ENCODE measurements at places on chromosomes 6 and 20. TPM values are rescaled to one million over a fixed set of nuclear protein-coding genes. Genes with fewer than 3 reads are reported as not detected.

DNA sequence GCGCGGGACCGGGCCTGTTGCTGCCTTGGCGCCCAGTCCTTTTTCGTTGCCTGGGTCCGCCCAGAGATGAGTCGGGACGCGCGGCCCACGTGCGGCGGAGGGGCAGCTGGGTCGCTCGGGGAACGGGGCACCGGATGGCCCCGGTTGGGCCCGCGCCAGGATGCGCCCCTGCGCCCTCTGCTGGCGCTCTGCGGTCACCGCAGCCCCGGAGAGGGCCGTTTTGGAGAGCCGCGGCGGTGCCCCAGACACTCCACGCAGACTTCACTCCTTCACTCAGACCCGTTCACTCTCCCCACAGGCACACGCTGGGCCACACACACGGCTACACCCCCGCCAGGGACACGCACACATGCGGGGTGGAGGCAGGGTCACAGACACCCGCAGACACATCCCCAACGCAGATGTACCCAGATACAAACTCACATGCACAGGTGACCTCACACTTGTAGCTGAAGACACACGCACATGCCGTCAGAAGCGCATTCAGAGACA is 38.8 kb downstream of the SRC start:
- H3K27me3 ChIP-seq: no peaks in the 10 kb centered on the region
- no peak overlapping the region for H3K4me3 ChIP-seq
- no peak for DNase-seq
- peaks cover 3% of the 10 kb centered on the region for H3K4me1 ChIP-seq
- peak overlapping the region; percentile 13 for H3K27ac ChIP-seq

GRCh38 chr6:159324596-159324995 is 155.4 kb downstream of the FNDC1 start:
- no peaks in the 10 kb centered on the region for H3K27me3 ChIP-seq
- no peaks in the 10 kb centered on the region for H3K4me1 ChIP-seq
- DNase-seq: no peak
- no peak overlapping the region for H3K27ac ChIP-seq
- no peaks in the 10 kb centered on the region for H3K36me3 ChIP-seq

YTHDF1 gene
- 44.9 TPM for total RNA-seq

GRCh38 chr6:33080127-33081089 is 4.6 kb downstream of the HLA-DPB1 start:
- peaks cover 15% of the 10 kb centered on the region for H3K4me1 ChIP-seq
- H3K36me3 ChIP-seq: no peaks in the 10 kb centered on the region
- peak overlapping the region; percentile 74 for H3K27ac ChIP-seq
- peak overlapping the region; percentile 82 for H3K4me3 ChIP-seq
- DNase-seq: no peak
- peaks cover 30% of the 10 kb centered on the region for H3K27me3 ChIP-seq

DNMT3B gene
- total RNA-seq: 2.9 TPM

CLPSL1 gene
- total RNA-seq: not detected

TINAG gene
- not detected for total RNA-seq

DNA sequence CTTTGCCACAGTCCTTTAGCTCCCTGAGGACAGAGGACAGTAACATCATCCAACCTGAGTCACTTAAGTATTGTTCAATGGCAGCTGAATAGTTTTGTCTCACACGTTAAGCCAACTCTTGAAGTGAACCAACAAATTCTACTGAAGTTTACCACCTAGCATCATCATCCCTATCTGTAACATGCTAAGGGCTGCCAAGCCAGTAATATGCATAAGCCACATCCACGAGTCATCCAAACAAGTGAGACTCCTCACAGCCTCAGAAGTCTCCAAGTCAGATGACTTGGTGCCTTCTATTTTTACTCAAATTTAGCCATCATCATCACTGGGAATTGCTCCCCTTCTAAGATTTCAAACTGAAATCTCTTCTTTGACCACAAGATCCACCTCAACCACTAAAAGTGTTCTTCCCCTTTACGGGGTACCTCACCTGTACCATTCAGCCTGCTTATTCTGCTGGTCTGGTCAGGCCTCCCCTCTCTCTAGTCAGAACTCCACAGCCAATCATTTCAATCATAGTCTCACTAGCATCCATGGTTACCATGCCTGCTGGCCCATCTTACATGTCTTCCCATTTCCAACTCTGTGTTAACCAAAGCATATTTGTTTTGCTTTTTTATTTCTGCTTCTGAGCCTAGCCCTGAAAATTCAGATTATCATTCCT is 73.7 kb downstream of the DTNBP1 start:
- H3K27ac ChIP-seq: no peak overlapping the region
- no peaks in the 10 kb centered on the region for H3K36me3 ChIP-seq
- no peak overlapping the region for H3K4me3 ChIP-seq

DNA sequence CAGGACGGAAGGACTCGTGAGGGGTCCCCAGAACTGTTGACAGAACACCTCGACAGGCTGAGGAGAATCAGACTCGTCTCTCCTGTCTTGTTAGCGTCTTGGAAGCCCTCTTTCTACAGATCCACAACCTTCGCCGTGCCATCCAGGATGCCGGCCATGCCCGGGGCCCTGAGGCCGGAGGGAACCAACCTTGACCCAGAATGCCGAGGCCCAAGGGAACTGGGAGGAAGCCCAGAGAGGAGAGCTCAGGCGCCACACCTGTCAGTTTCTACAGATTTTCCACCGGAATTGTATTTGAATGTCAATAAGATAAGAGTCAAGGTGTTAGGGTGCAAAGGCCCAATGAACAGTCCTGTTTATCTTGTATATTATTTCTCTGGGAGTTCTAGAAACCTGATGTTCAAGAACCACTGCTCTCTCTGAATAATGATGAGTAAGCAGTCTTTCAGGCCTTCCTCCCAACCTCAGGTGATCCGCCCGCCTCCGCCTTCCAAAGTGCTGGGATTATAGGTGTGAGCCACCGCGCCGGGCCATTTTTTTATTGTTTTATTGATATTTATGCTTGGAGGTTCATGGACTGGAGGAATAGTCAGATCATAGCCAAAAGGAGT is 799 bp upstream of the ME1 start:
- peak overlapping the region; percentile 94 for H3K27ac ChIP-seq
- peaks cover 47% of the 10 kb centered on the region for H3K4me1 ChIP-seq
- peaks cover 5% of the 10 kb centered on the region for H3K36me3 ChIP-seq
- no peaks in the 10 kb centered on the region for H3K27me3 ChIP-seq
- H3K4me3 ChIP-seq: peak overlapping the region; percentile 82
- DNase-seq: no peak

GJA10 gene
- not detected for total RNA-seq

DNA sequence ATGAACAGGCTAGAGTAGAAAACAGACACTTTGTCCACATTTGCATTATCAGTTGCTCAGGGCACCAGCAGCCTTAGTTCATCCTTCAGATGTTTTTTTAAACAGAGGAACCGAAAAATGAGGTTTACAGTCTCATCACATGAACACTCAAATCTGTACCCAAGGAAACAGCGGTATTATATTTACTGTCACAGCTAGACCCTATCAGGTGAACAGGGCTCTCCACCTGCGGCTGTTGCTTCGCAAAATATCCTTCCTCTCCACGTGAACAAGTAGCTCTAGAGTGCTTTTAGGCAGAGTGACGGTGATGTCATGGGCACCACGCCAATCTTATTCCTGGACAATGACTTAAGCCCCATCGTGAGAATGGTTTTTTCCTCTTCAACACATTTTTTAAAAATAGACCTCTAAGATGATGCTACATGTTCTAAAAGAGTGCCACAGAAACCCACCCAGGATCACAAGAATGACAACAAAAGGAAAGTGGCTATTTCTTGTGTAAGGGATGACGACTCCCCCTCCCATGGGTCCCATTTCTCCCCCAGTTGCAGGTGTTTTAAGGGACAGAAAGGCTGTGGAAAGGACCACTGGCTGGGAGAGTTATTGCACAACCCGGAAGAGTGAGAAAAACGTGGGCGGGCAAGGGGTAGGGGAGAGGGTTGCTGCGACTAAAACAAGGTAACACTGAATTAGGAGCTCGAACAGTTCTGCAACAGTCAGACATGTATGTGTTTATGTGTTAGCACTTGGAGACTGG is 77.7 kb downstream of the EFHC1 start:
- peak; percentile 60 for DNase-seq
- H3K27ac ChIP-seq: peak overlapping the region; percentile 68
- H3K4me1 ChIP-seq: peaks cover 52% of the 10 kb centered on the region
- no peak overlapping the region for H3K4me3 ChIP-seq

VGLL2 gene
- total RNA-seq: not detected

DNA sequence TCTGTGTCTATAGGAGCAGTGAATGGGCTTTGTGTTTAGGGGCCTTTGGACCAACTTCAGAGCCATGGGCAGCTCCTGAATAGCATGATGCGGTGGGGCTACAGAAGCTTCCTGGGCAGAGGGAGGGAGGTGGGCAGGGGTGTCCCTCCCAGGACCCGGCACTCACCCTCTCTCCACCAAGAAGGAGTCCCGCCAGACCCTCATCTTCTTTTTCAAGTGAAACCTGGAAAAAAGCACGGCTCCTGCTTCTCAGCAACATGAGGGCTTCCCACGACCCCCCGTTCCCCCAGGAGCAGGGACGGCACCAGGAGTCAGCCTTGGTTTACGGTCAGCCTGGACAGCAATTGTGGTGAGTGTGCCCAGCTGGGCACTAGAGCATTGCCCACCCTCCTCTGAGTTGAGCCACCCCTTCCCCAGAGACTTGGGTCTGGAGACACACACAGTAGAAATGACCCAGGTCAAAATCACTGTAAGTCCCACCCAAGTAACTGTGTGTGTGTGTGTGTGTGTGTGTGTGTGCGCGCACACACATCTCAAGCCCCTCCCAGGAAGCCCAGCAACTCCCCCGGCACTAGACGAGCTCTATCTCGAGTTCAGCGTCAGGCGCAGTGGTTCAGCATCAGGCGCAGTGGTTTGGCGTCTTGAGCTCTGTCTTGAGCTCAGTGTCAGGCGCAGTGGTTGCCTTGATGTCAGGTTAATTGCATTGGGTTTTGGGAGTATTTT is 108.2 kb downstream of the SULF2 start:
- H3K4me1 ChIP-seq: no peaks in the 10 kb centered on the region
- H3K36me3 ChIP-seq: no peaks in the 10 kb centered on the region
- H3K27me3 ChIP-seq: no peaks in the 10 kb centered on the region
- no peak for DNase-seq
- no peak overlapping the region for H3K4me3 ChIP-seq

Data from osteocyte (in vitro differentiated cells).